Bladder microvascular endothelial cell (primary cell): ENCODE measurements at places on chromosomes 2 and 18. TPM values are rescaled to one million over a fixed set of nuclear protein-coding genes. Genes with fewer than 3 reads are reported as not detected.

Gene LCT
- total RNA-seq: under 0.01 TPM in 1 of 2 replicates, not detected in the other

Gene GAD1
- total RNA-seq: 0.16 and 0.38 TPM in 2 replicates

Gene AKAIN1
- not detected in 2 replicates for total RNA-seq

Gene THSD7B
- total RNA-seq: not detected in 2 replicates

Gene TXNL1
- 19.1 and 46.4 TPM in 2 replicates for total RNA-seq

Gene GALNT5
- under 0.01 and 0.06 TPM in 2 replicates for total RNA-seq

Gene CNOT9
- total RNA-seq: 32.7 and 54.7 TPM in 2 replicates

Gene METTL4
- total RNA-seq: 10.7 and 15.4 TPM in 2 replicates

Gene SLC16A14
- total RNA-seq: 0.06 and 0.32 TPM in 2 replicates

Gene KIAA2012
- total RNA-seq: not detected in 2 replicates

Gene SULT1C2
- total RNA-seq: not detected in 2 replicates

Gene SLC9A4
- total RNA-seq: under 0.01 TPM in 2 replicates
